ENCODE measurements at places on chromosomes 1 and 21.
A peak's percentile ranks its signal among the peaks of the same experiment; 100 is the strongest.

GRCh38 chr1:238242181-238242580 lies 351.5 kb upstream of the ZP4 start:
- no peak for DNase-seq

DNA sequence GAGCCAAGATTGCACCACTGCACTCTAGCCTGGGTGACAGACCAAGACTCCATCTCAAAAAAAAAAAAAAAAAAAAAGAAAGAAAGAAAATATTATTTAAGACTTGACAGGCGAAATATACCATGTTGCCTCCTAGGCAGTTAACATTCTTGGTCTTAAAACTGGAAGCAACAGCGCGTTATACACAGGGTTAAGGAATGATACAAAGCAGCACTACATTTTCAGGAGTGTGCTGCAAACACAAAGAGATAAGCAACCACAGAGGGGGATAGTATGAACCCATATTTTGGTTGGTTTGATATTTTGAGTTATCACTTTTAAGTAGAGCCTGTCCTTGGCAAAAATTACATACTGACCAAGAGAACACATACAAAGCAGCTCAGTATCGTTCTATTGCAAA lies 25.1 kb downstream of the USP24 start:
- DNase-seq = no peak

- DNase-seq = no peak
Measured at GRCh38 chr1:88284066-88284465, 400.0 kb upstream of the PKN2 start.

DNA sequence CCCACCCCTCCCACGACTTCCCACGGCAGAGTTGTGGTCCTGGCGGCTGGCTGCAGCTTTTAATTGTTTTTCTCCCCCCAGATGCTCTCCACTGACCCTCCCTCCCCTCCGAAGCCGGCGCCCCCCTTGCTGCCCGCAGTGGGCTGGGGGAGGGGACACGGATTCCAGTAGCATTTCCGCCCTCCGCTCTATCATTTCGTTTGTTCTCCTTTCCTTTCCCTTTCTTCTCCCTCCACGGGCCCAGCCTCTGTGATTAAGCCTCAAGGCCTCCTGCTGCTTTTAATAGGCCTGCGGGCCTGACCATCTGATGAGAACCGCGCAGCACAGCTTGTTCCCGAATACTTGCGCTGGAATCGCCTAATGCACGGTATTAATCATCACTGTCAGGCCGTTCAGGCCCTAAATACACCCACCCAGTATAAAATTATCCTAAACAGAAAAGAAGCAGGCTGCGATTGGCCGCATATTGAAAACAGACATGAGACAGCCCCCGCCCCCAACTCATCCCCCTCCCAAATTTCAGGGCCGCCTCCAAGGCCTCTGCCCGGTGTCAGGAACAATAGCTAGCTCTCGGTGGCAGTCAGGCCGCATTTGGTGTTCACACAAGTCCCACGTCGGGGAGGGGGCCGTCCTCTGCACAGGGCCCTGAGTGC lies 102.0 kb upstream of the ARHGEF16 start:
- no peak for DNase-seq

GRCh38 chr1:64653466-64653865 lies 91.4 kb upstream of the RAVER2 start:
- DNase-seq = no peak

GRCh38 chr1:101566883-101567538 lies 330.2 kb downstream of the S1PR1 start:
- no peak for DNase-seq

DNA sequence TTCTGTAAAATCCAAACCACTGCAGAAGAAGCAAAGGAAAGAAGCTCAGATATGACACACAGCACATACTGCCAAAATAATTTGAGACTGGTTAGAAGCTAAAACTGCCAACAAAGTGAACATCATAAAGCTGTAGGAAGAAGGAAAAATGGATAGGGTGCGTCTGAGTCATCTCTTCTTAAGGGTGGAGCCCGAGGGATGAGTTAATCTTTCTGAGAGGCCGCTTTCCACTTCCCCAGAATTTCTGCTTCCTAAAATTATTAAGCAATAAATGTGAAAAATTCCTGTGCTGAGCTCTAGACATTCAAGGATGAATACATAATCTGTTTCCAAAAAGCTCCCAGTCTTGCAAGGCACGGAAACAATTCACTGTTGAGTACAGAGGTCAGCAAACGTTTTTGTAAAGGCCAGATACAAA lies 20.1 kb downstream of the PPT1 start:
- no peak for DNase-seq

GRCh38 chr21:33406493-33406892 lies 3.3 kb downstream of the IFNGR2 start:
- DNase-seq = no peak

DNA sequence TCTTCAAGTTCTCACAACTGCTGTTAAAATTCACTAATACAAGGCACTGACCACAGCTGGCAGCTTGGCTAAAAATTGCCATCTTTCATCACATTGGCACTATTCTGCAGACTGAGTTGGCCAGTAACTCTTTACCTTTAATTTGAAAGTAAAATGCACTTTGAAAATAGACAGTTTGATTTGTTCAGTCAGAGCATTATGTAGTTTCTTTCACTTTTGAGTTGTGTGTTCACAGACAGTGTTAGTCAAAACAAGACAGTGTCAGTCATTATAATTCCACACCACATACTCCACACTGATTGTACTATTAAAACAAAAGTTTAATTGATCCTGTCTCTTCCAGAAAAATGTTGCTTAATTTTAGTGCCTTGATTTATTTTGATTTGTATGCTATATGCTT lies 160.7 kb downstream of the SDCCAG8 start:
- DNase-seq = peak; percentile 34

GRCh38 chr21:36718951-36719501 lies 20.1 kb downstream of the SIM2 start:
- no peak for DNase-seq

DNA sequence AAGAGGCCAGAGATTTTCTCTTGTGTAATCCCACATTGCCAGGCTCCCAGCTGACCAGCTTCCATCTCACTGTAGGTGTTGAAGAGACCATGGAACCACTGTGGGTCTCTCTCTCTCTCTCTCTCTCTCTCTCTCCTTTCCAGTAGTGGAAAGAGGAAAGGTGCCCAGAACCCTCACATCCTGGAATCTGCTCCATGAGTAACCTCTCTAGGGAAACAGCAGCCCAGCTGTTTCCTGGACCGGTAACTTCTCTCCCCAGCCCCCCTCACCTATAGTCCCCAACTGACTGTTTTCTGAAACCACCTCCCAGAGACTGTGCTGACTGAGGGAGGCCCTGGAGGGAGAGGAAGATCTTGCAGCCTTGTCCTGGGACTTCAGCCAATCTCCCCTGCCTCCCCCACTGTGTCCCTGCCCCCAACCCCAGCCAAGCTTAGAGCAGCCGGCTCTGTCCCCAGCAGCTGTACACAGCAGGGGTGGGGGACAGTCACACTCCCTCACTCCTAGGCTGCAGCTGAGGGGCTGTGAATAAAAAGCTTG lies 20.6 kb upstream of the SLC45A3 start:
- no peak for DNase-seq

GRCh38 chr1:200306944-200307754 lies 102.7 kb downstream of the ZNF281 start:
- DNase-seq = peak; percentile 54

DNA sequence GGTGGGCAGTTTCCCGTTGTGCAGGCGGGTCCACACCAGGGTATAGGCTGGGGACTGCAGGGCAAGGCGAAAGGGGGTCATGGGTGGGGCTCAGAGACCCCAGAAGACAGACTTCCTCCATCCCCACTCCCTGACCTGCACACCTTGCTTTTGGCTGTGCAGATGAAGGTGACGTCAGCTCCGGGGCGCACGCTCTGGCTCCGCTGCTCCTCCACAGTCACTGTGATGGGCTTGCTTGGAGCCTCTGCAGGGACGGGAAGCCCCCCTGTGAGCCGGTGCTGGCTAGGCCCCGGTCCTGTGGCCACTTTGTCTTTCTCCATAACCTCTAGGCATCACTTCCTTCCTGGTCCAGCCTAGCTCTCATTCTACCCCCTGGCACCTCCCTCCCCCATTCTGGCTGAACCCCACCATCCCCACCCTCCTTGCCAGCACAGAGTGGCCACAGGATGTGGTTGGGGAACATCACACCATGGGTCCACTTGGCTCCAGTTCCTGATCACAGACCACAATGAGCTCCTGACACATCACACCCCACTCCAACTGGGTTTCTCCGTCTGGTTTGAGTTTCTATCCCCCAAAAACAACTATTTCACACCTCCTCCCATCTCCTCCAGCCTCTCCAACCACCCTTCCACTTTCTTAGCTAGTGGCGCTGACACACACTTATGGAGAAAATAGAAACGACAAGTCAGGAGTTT lies 45.2 kb downstream of the LDLRAD2 start:
- DNase-seq = no peak

DNA sequence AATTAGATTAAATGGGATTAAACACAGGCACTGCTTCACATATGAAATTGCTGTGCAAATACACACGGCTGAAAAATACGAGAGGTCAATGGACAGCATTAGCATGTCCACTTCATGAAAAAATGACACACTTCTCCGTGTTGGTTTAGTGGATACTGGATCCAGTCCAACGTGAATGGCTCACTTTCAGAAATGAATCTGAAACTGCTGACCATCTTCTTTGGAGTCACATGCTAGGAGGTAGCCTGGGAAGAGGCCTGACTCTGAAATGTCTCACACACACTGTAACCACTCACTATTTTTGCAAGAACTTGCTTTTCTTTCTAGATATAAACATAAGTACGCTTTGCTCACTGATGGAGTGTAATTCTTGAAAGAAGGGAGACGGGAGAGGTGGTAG lies 127.3 kb downstream of the HLCS start:
- no peak for DNase-seq

- no peak for DNase-seq
Measured at GRCh38 chr1:224493269-224493668, 58.7 kb upstream of the WDR26 start.

DNA sequence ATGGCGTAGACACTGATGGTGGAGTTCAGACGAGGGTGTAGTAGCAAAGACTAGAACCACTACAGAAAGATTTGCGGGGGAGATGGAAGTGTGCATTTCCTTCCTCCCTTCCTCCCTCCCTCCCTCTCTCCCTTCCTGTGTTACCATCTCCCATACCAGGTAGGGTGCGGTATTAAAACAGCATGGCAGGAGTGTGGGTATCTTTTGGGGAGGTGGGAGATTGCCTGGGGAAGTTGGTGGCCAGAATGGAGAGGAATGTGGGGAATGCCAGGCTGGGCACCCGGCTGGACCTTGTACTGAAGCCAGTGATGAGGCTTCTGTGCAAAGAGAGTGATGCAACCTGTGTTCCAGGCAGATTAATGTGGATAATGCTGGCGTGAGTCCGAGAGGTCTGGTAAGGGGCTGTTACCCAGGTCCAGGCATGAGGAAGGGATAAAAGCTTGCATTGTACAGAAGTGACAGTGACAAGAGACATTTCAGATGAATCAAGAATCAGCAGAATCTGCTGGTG lies 30.3 kb upstream of the PPP2R5A start:
- no peak for DNase-seq

All from GM20000 (cell line).